ENCODE measurements at places on chromosomes 1 and 21. TPM values are rescaled to one million over a fixed set of nuclear protein-coding genes. Genes with fewer than 3 reads are reported as not detected.

Gene RIPPLY3
- total RNA-seq = not detected

Gene RIPK4
- not detected for total RNA-seq

Gene GBP6
- total RNA-seq = not detected

Gene FMN2
- total RNA-seq = 15.4 TPM

Gene KCNT2
- 0.78 TPM for total RNA-seq

Gene PTCH2
- 0.20 TPM for total RNA-seq

Gene MASP2
- total RNA-seq = 0.20 TPM

Gene OR2M3
- total RNA-seq = not detected

Gene S100A12
- total RNA-seq = not detected

Gene FAM163A
- total RNA-seq = not detected

Gene CD1E
- total RNA-seq = not detected

Gene IKBKE
- total RNA-seq = 16.4 TPM

Gene CDCP2
- total RNA-seq = not detected

Gene C1orf94
- under 0.01 TPM for total RNA-seq

Gene NPR1
- 6.3 TPM for total RNA-seq

Gene LMX1A
- under 0.01 TPM for total RNA-seq

Gene CFH
- 23.5 TPM for total RNA-seq

Gene HSD3B1
- total RNA-seq = not detected

Gene ZMYND12
- total RNA-seq = 0.39 TPM

Gene POLR3GL
- 10.0 TPM for total RNA-seq

Gene HHAT
- total RNA-seq = 2.2 TPM

Gene PRAMEF27
- total RNA-seq = not detected

Gene CELA3A
- total RNA-seq = not detected

Gene IGSF21
- total RNA-seq = not detected

Gene SEMA6C
- 0.98 TPM for total RNA-seq

Gene GPR157
- total RNA-seq = 7.6 TPM

Gene UBASH3A
- not detected for total RNA-seq

Gene HSPA13
- total RNA-seq = 30.9 TPM

Gene INAVA
- total RNA-seq = not detected

Gene FMO2
- 0.39 TPM for total RNA-seq

Gene CYP4Z1
- not detected for total RNA-seq

Gene SPRR1A
- not detected for total RNA-seq

Gene ACTL8
- 0.37 TPM for total RNA-seq

Gene ALG14
- total RNA-seq = 2.9 TPM

Gene PGBD2
- total RNA-seq = 4.3 TPM

Gene B3GALT5
- not detected for total RNA-seq

Gene SMPDL3B
- not detected for total RNA-seq

Gene C1orf116
- under 0.01 TPM for total RNA-seq

Gene PTAFR
- not detected for total RNA-seq

Gene GADD45A
- total RNA-seq = 15.8 TPM

Gene TM2D1
- 36.7 TPM for total RNA-seq

Gene TTC34
- total RNA-seq = 0.20 TPM

Gene CGN
- not detected for total RNA-seq

Gene GBP7
- total RNA-seq = not detected

Gene AADACL4
- not detected for total RNA-seq

Gene PARP1
- total RNA-seq = 90.9 TPM

Gene HSD11B1
- total RNA-seq = 16.5 TPM
